ENCODE measurements at places on chromosomes 7 and 10. TPM values are rescaled to one million over a fixed set of nuclear protein-coding genes. Genes with fewer than 3 reads are reported as not detected.

Gene TCAF2
- total RNA-seq, result 1.6 TPM

- no peak for DNase-seq
Observed at GRCh38 chr7:105674200-105674920, 93.1 kb upstream of the EFCAB10 start.

GRCh38 chr7:95669513-95669912 lies 73.2 kb upstream of the PDK4 start:
- no peak for DNase-seq

GRCh38 chr7:29044554-29044953 lies 86.4 kb upstream of the TRIL start:
- no peak for DNase-seq

Gene CAMK1D
- 2.2 TPM for total RNA-seq

DNA sequence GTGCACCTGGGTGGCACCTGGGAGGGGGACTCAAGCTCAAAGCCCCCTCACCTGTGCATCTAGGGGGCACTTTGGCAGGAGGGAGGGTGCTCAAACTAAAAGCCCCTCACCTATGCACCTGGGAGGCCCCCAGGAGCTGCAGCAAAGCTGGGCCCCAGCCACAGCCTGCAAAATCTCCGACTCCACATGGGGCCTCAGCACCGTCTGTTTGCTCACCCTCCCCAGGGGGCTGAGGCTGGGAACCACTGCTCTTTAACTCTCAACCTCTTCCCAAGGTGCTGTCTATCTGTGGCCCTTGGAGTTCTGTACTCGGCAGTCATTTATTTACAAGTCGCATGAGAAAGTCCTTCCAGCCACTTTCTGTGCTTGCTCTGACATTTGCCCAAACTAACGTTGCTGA lies 458.4 kb downstream of the DNAJB6 start:
- no peak for DNase-seq

- no peak for DNase-seq
Observed at GRCh38 chr10:127283576-127283975, 87.2 kb upstream of the INSYN2A start.

DNA sequence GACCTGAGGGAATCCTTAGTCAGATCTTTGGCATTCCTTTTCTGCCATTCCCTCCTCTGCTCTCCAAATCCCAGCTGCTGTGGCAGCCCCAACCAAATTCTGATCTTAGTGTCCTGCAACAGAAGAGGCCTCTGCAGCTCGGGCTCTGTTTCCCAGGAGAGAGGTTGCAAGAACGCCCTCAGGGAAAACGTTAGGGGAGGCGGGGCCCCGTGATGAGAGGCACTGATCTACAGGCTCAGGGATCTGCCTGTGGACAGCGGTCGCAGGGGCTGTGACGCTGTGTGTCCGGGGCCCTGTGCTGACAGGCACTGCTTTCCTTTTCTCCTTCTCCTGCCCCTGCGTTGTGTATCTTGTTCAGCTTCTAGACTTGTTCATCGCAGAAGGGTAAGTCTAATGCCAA lies 57.3 kb upstream of the DPYSL4 start:
- DNase-seq, result no peak

Gene KLF6
- 57.8 TPM for total RNA-seq

DNA sequence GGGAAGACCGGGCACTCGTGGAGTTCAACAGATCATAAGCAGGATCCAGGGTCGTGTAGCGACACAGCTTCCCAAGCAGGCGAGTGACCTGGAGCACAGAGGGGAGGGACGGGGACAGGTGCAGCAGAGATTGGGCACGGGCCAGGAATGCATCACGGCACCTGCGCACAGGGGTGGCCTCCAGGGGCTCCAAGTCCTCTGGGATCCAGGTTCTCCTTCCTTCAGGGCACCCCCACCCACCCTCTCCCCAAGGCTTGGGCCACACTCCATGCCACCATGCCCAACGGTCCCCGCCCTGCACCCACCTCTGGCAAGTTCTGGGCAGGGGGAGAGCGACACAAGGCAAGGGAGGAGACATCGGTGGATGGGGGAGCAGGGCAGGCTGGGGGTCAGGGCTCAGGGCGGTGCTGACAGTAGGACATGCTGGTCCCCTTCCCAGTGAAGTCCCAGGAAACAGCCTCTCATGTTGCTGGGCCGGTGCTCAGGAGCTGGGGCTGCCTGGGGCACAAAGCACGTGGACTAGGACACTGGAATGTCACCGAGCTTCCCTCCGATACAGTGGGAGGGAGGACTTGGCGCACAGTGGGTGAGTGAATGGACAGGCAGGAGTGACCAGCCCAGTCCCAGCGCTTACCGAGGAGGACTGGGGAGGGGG lies 597.3 kb downstream of the PTPRN2 start:
- DNase-seq, result no peak

Gene TUBAL3
- 0.18 TPM for total RNA-seq

Data from gastrocnemius medialis (tissue), 4 donors.